ENCODE measurements at places on chromosomes 11 and 22.

- no peak for DNase-seq
Observed at GRCh38 chr11:114953039-114953438, 274.7 kb downstream of the NXPE2 start.

GRCh38 chr11:125343718-125344131, 152.3 kb downstream of the FEZ1 start:
- no peak for DNase-seq

DNA sequence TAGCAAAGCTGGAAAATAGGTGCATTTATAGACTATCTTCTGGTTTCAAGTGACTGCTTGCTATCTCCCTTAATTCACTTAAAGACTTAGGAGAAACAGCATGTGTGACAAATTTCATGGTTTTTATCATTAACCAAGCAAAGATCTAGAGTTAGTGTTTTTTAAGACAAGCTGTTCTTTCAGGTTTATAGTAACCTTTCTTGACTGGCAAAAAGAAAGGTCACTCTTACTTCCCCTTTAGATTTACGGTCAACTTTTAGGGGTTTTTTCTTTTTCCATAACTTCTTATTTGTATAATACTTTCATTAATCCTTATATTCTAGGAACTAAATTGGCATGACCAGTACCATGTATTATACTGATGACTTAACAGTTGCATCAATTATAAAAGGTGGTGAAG, 46.6 kb downstream of the KDM2A start:
- DNase-seq, result no peak

GRCh38 chr11:131248588-131248987, 121.8 kb upstream of the NTM start:
- no peak for DNase-seq
